Activated naive CD4-positive, alpha-beta T cell treated with anti-CD3 and anti-CD28 coated beads for 36 hours (primary cell): ENCODE measurements at places on chromosomes 3 and 15.

- DNase-seq = peak; percentile 88
Observed at GRCh38 chr3:33798418-33799201, at the start of gene PDCD6IP. Gene PDCD6IP, plus strand, starts transcription at chr3:33798630. Its CDS starts 99 bp downstream, at chr3:33798729.

- DNase-seq = no peak
Observed at GRCh38 chr15:41556677-41557076, 2.3 kb upstream of the TYRO3 start.

GRCh38 chr3:12268049-12268735 is 20.7 kb upstream of the PPARG start:
- no peak for DNase-seq

DNA sequence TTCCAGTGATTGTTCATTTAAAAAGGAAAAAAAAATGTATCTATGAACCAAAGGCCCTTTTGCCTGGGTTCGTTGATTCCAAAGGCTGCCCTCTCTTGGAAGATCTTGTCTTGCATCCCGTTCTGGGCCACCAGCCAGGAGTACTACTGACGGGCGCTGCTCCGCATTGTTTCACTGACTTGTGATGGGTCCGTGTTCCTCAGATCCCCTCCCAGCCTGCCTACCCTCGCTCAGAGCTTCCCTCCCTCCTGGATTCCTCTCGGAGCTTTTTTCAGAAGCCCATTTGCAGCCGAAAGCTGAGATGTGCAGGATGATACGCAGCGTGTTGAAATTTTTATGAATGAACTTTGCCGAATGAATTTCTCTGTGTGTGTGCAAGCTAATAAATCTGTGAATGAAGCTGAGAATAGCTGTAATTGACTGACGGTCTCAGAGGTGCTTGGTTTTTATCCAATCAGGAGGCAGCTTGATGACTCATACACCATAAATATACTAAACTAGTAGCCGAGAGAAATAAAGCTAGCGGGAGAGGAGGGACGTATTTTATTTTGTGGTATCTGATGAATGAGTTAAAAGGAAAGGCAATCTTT is at the start of gene SHC4:
Gene SHC4, minus strand, starts transcription at position 396 of the 590 bp plus-strand sequence. CDS start 904 bp downstream, outside the sequence.
- peak; percentile 14 for DNase-seq

GRCh38 chr3:101879623-101880284 is 30.4 kb downstream of the NFKBIZ start:
- no peak for DNase-seq

DNA sequence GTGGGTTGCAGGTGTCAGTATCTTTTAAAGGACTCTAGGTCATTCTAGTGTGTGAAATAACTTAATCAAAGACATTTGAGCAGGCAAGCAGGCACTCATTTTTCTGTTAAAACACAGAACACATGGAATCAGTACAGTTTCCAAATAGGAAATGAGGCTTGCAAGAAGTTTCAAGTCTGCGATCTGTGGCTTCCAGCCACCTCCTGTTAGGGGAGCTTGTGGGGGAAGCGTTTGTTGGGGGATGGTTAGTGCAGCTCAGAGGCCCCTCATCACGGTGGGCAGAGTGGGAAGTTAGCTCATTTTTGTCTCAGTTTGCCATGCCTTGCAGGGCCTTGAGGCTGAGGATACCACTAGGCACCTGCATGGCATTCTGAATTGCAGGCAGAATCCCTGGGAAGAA is 59.9 kb downstream of the SLC6A11 start:
- no peak for DNase-seq

DNA sequence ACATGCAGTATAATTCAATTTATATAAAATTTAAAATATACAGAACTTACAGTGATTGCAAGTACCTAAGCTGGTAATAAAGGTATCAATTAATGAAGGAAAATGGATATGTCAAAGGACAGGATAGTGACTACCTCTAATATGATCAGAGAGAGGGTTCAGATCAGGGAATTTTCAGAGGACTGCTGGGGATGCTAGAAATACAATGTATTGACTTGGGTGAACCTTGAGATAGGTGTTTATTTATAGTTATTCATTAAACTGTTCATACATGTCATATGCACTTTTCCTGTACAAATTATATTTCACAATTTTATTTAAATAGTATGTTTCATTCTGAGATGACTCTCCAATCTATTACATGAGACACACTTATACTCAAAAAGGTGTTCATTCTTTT is 554.1 kb downstream of the FHIT start:
- no peak for DNase-seq

DNA sequence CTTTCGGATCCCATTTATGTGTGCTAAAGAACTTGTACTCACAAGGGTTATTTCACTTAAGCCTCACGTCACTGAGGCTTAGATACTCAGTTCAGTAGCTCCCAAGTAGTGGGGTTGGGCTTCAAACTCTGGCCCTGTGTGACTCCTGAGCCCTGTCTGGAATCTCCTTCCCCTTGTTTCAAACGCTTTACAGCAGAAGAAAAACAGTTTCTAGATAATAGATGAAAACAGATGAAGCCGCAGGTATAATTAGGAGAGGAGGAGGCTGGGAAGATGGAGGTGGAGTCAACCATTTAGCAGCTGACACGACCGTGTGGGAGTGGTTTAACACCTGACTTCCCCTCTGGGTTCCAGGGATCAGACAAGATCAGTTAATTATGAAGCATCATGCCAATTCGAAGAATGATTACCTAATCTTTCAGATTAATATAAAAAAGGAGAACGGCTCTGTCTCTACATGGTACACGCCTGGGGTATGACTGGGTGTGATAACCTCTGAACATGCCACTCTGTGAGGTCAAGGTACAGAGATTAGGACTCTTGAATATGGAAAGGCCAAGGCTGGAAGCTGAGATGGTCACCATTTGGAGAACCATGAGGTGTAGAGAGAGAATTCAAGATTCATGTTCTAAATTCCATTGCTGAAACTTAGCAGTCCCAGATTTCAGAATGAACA is 31.1 kb downstream of the TPM1 start:
- no peak for DNase-seq

- no peak for DNase-seq
Observed at GRCh38 chr3:61674596-61674995, 113.2 kb downstream of the PTPRG start.

GRCh38 chr3:177525987-177526712 is 328.9 kb upstream of the TBL1XR1 start:
- no peak for DNase-seq

- DNase-seq = no peak
Observed at GRCh38 chr3:169026543-169027182, 636.8 kb downstream of the MECOM start.

- no peak for DNase-seq
Observed at GRCh38 chr15:74227968-74228722, 8.0 kb upstream of the CCDC33 start.

- DNase-seq = no peak
Observed at GRCh38 chr3:51441282-51442030, 50.4 kb downstream of the RBM15B start.

DNA sequence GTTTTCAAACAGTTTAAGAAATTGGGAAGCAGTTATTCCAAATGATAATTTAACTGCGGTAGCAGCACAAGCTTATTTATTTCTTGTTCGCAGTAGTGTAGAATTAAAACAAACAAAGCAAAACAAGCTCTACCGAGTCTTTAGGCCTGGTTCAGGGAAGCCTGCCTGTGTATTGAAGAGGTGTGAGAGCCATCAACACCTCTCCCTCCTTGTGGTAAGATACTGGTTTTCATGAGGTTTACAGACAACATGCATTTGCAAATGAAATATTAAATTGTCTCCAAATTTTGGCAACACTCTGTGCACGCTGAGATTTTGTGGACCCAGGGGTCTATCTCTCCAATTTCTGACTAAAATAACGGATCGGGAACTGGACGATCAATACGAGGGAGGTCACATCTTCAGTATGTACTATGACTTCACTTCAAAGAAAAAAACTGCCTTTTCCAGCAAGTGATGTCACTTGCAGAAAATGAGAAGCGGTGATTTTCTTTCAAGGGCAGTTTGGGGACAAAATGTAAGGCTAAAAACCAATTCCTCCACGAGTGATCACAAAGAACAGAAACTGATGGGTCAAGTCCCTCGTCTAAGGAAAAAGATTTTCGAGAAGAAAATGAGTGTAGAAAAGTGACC is 721 bp downstream of the ATR start:
- no peak for DNase-seq

- DNase-seq = no peak
Observed at GRCh38 chr3:133966954-133967353, 62.8 kb downstream of the SLCO2A1 start.

- no peak for DNase-seq
Observed at GRCh38 chr3:161314836-161315395, 56.4 kb downstream of the SPTSSB start.

DNA sequence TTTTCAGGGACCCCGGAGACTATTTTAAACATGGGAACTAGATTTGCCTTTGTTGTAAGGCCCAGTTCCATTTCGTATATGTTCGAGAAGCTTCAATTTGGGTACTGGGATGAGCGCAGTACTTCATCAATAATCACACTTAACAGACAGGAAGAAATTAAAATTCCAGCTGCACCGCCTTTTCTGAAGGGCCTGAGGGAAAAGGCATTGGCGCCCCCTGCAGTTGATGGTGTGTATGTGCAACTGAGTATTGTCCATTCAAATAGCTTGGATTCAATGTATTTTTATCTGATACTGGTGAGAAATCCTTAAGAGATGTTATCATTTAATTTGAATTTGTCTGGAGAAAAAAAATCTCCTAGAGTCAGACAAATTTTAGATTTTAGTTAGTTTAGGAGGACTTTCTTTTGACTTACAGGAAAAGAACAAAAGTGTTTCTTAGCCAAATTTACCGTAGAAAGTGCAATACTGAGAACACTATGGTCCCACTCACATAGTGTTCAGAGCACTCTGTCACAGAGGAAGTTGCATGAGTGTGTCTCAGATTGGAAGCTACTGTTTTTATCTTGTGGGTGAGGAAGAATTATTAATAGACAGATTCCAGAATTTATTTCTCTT is 5.4 kb upstream of the ALDH1A2 start:
- DNase-seq = peak; percentile 77

DNA sequence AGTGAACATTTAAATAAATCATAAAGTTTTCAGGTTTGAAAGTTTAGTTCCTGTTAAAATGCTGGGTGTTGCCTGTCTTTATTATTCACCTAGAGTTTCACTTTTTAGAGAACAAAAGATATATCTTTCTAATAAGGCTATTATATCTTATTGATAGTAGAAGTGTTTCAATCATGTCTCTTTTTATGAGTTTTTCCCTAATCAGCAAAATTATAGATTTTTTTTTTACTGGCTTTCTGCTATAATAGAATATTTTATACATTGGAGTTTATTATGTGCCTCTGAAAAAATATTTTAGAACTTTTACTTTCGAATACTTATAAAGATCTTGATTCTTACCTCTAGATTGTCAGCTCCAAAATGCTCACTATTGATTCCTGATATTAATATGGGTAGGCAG is 131.5 kb downstream of the BBX start:
- DNase-seq = no peak

DNA sequence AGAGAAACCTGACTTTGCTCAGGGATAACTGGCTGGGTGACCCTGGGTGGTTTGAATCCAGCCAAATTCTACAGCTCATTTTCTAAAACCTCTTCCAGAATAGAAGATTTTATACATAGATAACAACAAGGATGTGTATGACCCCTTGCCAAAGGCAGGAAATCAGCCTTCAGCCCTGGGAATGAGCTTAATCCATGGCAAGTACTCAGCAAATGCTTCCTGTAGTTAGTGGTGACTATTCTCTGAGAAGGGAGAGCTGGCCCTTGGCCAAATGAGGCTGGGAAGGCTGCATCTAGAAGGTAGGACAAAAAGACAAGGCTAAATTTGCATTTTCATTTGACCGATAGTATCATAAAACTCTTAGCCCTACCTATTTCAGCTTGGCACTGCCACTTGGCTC is 4.6 kb upstream of the HACD3 start:
- DNase-seq = no peak

DNA sequence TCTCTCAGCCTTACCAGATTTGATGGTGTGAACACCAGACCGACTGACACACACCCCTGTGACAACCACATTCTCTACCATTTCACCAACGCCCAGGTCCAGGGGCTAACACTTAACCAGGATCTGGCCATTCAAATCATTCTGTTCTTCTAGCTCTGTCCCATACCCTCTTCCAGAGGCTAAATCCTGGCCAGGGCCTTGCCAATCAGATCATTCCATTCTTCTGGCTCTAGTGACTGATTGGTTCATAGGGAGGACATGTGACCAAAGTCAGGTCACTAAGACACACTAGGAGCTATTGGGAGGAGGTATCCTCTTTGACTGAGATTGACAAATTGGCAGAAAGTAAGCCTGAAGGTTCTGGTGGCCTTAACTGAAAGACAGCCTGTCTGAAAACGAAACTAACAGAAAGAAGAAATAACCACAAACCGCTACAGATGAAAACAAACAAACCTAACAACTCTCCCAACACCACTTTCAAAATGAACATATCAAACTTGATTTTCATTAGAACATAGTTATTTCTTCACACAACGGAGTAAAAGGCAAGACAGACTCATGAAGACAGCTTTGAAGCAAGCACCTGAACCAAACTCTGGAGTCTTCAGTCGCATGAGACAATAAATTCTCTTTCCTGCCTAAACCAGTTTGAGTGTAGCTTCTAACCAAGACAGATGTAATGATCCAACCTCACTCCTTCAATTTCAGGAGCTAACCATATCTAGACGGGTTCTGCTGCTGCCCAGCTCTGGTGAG is 68.5 kb downstream of the TRANK1 start:
- peak; percentile 26 for DNase-seq

DNA sequence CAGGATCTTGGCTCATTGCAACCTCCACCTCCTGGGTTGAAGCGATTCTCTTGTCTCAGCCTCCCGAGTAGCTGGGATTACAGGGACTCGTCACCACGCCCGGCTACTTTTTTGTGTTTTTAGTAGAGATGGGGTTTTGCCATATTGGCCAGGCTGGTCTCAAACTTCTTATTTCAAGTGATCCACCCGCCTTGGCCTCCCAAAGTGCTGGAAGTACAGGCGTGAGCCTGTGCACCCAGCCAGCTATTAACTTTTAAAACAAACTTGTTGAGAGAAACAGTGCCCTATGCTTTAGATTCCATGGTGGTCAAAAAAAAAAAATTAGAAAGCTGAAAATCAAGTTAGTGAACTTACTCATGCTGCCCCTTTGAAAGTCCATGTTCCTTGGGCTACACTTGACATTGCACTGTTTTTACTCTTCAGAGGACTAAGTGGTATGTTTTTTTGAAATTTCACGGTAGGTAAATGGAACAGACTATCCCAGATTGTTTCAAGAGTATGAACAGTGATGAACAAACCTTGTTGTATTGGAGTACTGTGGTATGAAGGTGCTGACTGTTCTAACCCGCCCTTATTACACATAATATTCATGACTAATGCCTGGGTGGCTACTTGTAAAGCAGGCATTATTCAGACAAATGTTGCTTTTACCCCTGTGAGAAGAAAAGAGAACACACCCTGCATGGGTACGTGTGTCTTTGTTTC is 206.9 kb downstream of the KLHL25 start:
- DNase-seq = no peak

GRCh38 chr15:63240109-63240508 is 37.3 kb upstream of the APH1B start:
- no peak for DNase-seq

DNA sequence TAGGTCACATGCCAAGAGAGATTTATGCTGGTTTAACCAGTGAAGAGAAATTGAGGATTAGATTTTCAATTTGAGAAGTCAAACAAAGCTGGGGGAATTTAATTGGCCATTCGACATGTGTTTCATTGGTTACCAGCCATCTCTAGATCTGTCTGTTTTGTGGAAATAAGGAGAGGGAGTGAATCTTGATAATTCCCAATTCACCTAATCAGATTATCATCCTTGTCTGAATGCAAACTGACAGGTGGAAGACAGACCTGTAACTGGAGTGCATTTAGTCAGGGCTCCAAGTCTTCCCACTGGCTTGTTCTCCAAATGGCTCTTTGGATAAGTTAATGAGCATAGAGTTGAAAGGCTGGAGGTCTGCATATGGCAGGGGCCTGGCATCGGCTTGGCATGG is 1049.3 kb downstream of the NTRK3 start:
- no peak for DNase-seq
